Effector CD8-positive, alpha-beta T cell (primary cell): ENCODE measurements at places on chromosomes 3 and 15.

DNA sequence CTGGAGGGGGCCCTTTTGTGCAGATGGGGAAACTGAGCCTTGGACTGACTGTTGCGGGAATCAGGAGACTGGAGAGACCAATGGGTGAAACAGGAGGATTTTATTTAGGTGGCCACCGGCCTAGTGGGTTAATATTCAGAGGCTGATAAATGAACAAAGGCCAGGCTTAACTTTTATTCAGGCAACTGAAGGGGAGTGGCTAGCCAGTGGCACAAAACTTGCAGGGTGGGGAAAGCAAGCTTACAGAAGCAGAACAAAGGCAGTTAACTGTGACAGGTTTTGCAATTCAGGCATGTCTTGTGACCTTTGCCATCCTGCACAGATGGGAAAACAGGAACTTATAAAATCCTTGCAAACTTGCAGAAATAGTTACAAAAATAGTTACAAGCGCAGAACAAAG, 24.9 kb upstream of the ACAD9 start:
- DNase-seq, result no peak

DNA sequence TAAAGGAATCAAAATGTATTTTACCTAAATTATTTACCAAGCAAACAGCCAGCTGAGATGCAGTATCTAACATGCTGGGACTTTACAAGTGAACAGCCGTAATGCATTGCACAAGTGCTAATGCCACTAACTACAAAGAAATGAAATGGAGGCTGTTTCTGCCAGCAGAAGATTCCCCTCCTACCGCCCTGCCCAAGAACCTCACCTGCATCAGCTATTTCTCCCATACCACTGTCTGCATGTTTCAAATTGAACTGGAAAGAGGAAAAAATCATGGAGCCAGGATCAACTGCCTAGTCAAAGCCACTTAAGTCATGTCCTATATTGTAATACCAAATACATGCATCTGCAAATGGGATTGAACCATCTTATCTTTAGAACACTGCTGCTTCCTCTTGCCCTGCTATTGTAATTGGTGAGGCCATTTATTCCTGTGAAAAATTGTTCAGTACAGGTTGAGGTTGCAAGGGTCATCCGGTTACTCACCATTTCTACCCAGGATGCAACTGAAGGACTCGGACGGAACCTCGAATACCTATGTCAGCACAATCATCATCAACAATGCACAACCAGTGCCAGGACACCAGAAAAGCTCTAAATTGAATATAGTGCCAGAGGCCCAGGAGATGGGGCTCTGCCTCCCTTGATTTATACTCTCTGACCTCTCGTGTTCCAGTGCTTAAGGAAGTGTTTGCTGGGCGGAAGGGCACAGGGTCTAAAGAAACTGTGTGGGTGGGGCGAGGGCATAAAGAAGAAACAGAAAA, 27.5 kb downstream of the ANXA2 start:
- DNase-seq, result no peak

DNA sequence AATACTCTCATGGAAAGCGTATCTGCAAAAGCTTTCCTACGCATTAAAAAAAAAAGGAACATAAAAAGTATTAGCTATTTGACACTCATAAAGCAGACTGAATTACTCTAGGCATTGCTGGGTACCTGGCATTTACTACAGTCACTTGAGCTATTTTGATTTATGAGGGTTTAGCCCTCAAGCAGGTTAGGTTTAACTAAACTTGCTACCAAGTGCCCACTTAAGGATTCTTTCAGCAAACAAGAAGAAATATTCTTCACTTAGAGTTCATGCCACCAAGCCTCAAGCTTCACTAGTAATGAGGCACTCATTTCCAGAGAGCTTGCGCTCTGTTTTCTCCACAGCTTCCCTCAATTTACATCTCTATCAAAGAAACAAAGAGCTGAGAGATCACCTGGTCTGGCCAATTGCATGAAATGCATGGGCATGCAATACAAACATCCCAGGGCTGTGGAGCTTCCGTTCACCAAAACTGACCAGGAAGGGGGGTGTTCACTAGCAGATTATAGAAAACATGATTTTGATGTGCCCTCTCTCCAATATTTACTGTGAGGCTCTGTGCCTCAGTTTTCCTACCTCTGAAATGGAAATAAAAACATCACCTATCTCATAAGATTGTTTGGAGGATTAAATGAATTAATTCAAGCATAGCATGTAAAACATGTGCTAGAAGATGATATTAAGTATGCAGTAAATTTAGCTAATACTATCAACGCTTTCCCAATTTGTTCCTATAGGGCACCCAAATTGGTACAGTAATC, 217.3 kb downstream of the RORA start:
- DNase-seq, result no peak

GRCh38 chr15:64163659-64164362, 989 bp upstream of the PPIB start:
- DNase-seq, result no peak

GRCh38 chr15:26773917-26774316, 1.1 kb upstream of the GABRB3 start:
- no peak for DNase-seq

DNA sequence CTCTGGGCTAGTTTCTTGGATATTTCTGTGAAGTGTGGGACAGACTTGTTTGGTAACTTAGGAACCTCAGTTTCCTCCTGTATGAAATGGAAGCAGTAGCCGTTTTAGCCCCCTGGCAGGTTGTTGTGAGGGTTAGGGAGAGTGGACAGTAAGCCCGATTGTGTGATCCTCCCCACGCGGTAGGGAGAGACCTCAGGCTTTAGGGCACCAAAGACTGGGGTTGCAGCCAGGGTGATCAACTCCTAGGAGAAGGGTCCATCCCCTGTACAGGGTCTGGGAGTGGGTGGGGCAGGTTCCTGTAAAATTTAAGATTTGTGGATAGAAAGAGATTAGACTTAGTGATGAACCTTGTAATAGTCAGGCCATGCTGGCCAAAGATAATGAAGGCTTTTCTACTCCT, 120.5 kb downstream of the SMAD6 start:
- no peak for DNase-seq

DNA sequence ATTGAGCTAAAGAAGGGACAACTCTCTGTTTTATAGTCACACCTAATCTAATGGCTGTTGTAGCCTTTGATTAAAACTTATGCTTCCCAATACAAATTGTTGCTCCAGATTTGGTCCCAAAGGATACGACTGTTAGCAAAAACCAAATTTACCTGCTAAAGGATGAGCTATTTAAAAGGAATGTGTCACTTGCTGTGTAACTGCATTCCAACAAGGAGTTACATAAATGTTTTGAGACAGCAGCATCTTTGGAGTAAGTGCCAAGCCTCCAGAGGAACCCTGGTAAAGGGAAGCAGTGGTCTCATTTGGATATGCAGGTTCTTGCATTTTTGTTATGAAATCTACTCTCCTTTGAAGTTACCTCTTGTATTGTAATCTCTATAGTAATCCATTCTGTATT, 233.3 kb downstream of the THSD4 start:
- DNase-seq, result no peak

- no peak for DNase-seq
Measured at GRCh38 chr3:46882377-46883053, 5.0 kb downstream of the PTH1R start.

- no peak for DNase-seq
Measured at GRCh38 chr3:162760789-162761188, 1264.2 kb downstream of the OTOL1 start.

DNA sequence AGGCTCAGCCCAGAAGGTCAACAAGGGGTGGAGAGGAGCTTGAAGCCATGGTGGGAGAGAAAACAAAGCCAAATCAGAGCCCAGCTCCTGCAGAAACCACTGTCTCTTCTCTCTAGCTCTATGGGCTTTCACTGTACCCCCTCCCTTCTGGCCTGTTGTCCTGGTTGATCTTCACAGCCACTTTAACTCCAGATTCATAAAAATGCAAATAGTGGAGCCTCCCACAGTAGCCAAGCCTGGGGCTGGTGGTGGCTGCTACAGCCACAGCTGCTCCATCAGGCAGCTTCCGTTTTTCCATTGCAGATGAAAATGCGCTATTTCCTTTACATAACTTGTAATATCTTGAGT, 20.7 kb upstream of the CAV3 start:
- DNase-seq, result no peak

DNA sequence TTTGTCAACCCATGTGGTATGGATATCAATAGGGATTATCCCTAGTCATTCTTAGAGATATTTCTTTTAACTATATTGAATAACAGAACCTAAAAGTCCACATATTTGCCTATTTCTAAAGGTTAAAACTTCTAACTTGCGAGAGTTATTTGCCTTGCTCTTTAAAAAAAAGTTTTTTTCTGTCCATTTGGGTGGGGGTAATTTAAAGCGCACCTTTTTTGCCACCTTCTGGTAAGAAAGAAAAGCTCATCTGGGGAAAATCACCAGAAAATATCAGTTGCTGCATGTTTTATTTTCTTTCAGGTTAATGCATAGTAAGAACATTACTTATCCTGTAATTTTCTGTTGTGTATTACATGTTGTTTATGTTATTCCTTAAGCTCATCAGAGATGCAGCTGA, 242.0 kb upstream of the GOLGA6L4 start:
- DNase-seq, result no peak

- no peak for DNase-seq
Measured at GRCh38 chr3:177195242-177195991, 1.9 kb downstream of the TBL1XR1 start.
